Peyer's patch (tissue), 4 donors: ENCODE measurements at places on chromosomes 6 and 20. TPM values are rescaled to one million over a fixed set of nuclear protein-coding genes. Genes with fewer than 3 reads are reported as not detected.

Gene RIPPLY2
- not detected for total RNA-seq

Gene MOCS1
- total RNA-seq, result 62.0 TPM

Gene LRRN4
- total RNA-seq, result not detected

Gene GSTA3
- total RNA-seq, result not detected

- no peak overlapping the region for H3K27ac ChIP-seq
- DNase-seq, result peak; percentile 19
- H3K4me3 ChIP-seq, result no peak overlapping the region
- H3K4me1 ChIP-seq, result no peaks in the 10 kb centered on the region
- no peaks in the 10 kb centered on the region for H3K36me3 ChIP-seq
These were observed 37.0 kb downstream of the VSTM2L start for GRCh38 chr20:37939701-37940560.

DNA sequence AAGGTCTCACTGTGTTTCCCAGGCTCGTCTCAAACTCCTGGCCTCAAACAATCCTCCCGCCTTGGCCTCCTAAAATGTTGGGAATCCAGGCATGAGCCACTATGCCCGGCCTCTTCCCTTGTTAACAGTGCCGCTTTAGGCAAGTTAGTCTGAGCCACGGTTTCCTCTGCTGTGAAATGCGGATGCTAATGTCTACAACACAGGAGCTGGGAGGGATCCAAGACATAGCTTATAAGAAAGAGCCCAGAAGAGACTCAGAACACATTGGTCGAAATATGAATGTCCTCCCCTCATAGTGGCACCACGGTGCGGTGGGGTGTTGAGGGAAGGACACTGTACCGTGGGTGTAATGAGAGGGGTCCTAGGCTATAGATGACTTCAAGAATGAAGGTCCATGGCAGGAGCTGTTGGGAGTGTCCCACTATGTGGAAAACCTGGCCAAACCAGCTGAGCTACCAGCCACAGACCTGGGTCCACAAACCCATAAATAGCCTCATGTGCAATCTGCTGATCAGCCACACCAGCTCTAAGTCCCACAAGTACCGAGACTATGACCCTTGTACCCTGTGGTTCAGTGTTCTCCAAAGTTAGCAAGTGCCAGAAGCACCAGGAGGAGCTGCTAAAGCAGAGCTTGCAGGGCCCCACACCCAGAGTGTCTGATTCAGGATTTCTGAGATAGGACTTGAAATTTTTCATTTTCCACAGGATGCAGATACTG is 57.8 kb upstream of the ZFAND3 start:
- no peaks in the 10 kb centered on the region for H3K4me1 ChIP-seq
- no peak overlapping the region for H3K27ac ChIP-seq
- H3K4me3 ChIP-seq, result no peak overlapping the region
- no peaks in the 10 kb centered on the region for H3K36me3 ChIP-seq
- H3K27me3 ChIP-seq, result no peaks in the 10 kb centered on the region

GRCh38 chr6:113363866-113364265 is 493.3 kb upstream of the MARCKS start:
- H3K36me3 ChIP-seq, result no peaks in the 10 kb centered on the region
- H3K4me3 ChIP-seq, result no peak overlapping the region
- H3K27me3 ChIP-seq, result no peaks in the 10 kb centered on the region
- no peak overlapping the region for H3K27ac ChIP-seq
- no peaks in the 10 kb centered on the region for H3K4me1 ChIP-seq
- no peak for DNase-seq

GRCh38 chr6:21033575-21034026 is 499.3 kb downstream of the CDKAL1 start:
- H3K36me3 ChIP-seq, result no peaks in the 10 kb centered on the region
- DNase-seq, result no peak
- no peaks in the 10 kb centered on the region for H3K4me1 ChIP-seq
- no peak overlapping the region for H3K4me3 ChIP-seq

DNA sequence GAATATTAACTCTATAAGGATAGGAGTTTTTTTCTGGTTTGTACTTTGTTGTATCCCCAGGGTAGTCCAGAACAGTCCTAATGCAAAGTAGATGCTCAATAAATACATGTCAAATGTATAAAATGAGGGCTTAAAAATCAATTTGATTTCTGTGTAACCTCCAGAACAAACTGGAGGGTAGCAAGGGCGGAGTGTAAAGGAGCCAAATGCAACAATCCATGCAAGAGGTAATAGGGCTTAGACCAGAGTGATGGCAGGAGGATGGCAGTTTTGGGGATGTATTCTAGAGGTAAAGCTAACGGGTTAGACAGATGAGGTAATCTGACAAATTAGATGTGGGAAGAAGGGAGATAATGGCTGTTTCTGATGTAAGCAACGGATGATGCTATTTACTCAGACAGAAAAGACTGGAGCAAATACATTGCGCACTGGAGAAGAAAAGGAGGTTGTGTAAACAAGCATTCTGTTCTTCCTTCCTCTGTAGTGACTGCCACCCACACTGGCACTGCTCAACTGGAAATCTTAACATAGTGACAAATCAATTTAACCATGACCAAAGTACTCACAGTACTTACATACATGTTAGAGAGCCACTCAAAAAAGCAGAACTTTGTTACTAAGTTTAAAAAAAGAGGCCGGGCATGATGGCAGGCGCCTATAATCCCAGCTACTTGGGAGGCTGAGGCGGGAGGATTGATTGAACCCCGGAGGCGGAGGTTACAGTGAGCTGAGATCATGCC is 2.0 kb downstream of the ZNF318 start:
- peaks cover 11% of the 10 kb centered on the region for H3K4me1 ChIP-seq
- H3K27me3 ChIP-seq, result no peaks in the 10 kb centered on the region
- H3K36me3 ChIP-seq, result peaks cover 28% of the 10 kb centered on the region

GRCh38 chr6:12751694-12752325 is 35.2 kb downstream of the PHACTR1 start:
- H3K27ac ChIP-seq, result no peak overlapping the region
- DNase-seq, result no peak
- H3K4me3 ChIP-seq, result no peak overlapping the region

GRCh38 chr6:146135167-146135566 is 106.3 kb downstream of the GRM1 start:
- DNase-seq, result no peak
- no peaks in the 10 kb centered on the region for H3K27me3 ChIP-seq
- H3K27ac ChIP-seq, result no peak overlapping the region
- H3K4me1 ChIP-seq, result no peaks in the 10 kb centered on the region
- no peak overlapping the region for H3K4me3 ChIP-seq

DNA sequence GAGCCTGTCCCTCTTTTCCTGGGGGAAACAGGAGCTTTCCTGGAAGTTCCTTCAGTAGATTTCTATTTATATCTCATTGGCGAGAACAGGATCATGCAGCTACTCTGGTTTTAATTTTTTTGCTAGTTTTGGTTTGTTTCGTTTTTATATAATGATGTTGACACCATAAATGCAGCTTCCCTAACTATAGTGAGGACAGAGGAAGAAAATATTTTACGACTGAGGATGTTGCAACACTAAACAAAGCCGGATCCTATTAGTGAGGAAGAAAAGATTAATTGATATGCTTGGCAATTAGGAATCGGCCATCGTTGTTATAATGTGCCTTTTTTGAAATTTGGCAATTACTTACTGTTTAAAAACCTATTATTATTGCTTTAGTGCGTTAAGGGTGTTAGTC is 16.6 kb downstream of the KDM1B start:
- H3K4me1 ChIP-seq, result no peaks in the 10 kb centered on the region
- H3K27me3 ChIP-seq, result no peaks in the 10 kb centered on the region
- no peak overlapping the region for H3K27ac ChIP-seq
- DNase-seq, result no peak
- H3K4me3 ChIP-seq, result no peak overlapping the region

DNA sequence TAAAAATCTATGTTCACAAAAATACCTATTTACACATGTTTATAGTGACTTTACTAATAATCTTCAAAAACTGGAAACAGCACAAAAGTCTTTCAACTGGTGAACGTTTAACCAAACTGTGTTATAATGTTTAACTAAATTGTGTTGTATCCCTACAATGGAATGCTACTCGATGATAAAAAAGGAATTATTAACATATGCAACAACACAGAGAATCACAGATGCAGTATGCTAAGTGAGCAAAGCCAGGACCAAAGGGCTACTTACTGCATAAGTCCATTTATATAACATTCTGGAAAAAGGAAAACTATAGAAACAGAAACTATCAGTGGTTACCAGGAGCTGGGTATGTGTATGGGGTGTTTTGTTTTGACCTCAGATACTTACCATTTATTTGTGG is 602.2 kb upstream of the BTBD3 start:
- no peak overlapping the region for H3K27ac ChIP-seq
- no peak overlapping the region for H3K4me3 ChIP-seq
- H3K36me3 ChIP-seq, result no peaks in the 10 kb centered on the region

GRCh38 chr6:141165002-141165665 is 967.6 kb upstream of the GJE1 start:
- no peaks in the 10 kb centered on the region for H3K4me1 ChIP-seq
- DNase-seq, result no peak
- H3K4me3 ChIP-seq, result no peak overlapping the region
- H3K27ac ChIP-seq, result no peak overlapping the region

DNA sequence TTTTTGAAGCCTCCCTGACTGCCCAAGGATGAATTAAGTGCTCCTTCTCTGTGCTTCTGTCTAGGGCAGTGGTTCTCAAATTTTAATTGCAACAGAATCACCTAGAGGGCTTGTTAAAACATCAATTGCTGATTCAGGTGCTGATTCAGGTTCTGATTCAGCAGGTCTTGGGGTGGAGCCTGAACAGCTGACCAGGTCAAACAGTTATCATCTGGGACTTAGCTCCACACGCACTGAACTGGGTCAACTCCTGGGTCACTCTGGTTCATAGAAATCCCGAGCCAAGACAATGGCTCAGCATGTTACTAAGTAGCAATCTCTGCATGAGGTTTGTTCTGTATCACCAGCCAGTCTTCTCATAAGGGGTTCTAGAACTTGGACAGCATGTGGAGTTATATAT is 192.3 kb downstream of the GJA1 start:
- no peak overlapping the region for H3K27ac ChIP-seq
- no peak for DNase-seq
- no peak overlapping the region for H3K4me3 ChIP-seq
- no peaks in the 10 kb centered on the region for H3K36me3 ChIP-seq
- H3K27me3 ChIP-seq, result no peaks in the 10 kb centered on the region
- no peaks in the 10 kb centered on the region for H3K4me1 ChIP-seq

DNA sequence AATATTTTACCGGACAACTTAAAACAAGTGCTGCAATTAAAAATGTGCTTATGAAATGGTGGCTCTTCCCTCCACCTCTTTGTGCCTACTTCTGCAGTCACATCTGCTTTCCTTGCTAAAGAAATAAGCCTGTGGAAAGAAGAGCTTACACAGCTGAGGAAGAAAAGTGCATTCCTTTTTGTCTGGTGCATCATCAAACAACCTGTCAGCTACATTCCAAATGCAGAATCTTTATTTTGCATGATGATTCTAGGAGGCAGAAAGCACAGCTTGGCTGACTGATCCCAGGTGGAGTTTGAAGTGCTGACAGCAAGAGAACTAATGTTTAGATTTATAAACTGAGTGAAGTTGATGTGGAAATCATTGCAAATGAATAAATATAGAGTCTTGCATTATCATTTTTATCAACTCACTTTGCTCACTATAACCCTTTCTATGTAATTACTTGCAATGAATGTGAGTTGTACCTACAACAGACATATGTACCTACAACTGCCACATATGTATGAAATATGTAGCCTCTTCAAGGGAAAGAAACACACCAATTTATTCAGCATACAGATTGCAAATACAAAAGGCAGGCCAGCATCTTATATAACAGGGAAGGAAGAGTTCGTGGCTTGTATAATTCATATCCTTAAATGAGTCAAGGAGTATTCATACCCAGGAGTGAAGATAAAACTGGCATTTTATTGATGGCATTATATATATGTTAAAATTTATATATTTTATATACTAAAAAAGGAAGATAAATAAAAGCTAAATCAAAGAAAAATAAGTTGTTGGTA is 223.4 kb upstream of the MCHR2 start:
- no peaks in the 10 kb centered on the region for H3K4me1 ChIP-seq
- H3K27ac ChIP-seq, result no peak overlapping the region
- DNase-seq, result no peak
- no peak overlapping the region for H3K4me3 ChIP-seq

DNA sequence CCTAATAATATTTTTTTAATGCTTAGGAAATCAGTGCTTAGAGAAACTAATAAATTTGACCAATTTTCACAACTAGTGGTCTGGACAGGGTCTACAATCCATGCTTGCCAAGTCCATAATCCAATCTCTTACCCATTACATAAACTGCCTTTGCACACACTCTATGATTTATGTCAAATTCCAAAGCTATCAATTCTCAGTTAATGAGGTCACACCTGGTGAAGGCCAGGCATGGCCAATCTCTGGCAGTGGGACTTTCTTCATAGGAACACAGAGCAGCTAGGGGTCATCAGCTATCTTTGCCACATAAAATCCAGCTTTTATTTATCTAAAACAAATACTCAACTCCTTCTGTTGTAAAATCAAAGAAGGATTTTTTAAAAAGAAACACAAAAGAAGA is 21.2 kb downstream of the PAK5 start:
- no peak overlapping the region for H3K27ac ChIP-seq
- no peaks in the 10 kb centered on the region for H3K27me3 ChIP-seq
- H3K4me3 ChIP-seq, result no peak overlapping the region

- H3K4me1 ChIP-seq, result peaks cover 23% of the 10 kb centered on the region
- H3K27ac ChIP-seq, result no peak overlapping the region
- DNase-seq, result no peak
- no peaks in the 10 kb centered on the region for H3K36me3 ChIP-seq
These were observed 6.7 kb downstream of the ZFAND3 start for GRCh38 chr6:37826188-37826587.

- no peaks in the 10 kb centered on the region for H3K27me3 ChIP-seq
- H3K36me3 ChIP-seq, result no peaks in the 10 kb centered on the region
- H3K4me1 ChIP-seq, result no peaks in the 10 kb centered on the region
- no peak overlapping the region for H3K27ac ChIP-seq
These were observed 1586.7 kb downstream of the HACE1 start for GRCh38 chr6:103273048-103273447.

DNA sequence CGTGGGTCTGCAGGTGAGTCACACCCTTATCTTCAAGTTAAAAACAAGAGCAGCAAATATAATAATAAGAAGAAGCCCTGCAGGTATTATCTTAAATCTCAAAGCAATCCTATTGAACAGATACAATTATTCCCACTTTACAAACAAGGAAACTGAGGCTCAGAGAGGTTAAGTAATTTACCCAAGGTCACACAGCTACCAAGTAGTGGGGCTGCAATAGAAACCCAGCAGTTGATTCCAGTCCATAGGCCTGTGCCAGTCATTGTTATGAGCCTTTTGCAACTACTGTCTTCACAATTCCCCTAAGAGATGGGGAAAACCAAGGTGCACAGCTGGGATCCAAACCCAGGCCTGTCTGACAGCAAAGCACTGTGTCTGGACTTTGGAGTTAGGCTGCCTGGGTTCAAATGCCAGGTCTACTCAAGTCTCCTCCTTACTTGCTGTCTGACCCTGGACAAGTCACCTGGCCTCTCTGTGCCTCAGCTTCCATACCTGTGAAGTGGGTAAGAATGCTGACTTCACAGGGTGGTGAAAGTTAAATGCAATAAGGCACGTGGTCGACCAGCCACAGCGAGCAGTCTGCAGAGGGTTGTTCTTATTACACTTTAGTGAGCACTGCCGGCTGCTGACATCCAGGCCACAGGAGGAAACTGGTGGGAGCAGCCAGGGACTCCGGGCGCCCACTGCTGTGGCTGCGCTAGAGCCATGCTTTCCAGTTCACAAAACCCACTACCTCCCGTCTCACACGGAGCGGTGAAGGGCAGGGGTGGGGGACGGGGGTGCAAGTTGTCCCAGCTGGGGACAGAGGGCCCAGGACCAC is 6.1 kb downstream of the MYL9 start:
- H3K4me3 ChIP-seq, result no peak overlapping the region
- DNase-seq, result no peak
- no peaks in the 10 kb centered on the region for H3K4me1 ChIP-seq
